T-helper 17 cell (primary cell): ENCODE measurements at places on chromosomes 11 and 22. TPM values are rescaled to one million over a fixed set of nuclear protein-coding genes. Genes with fewer than 3 reads are reported as not detected.

The CNIH2 gene
- total RNA-seq: 9.0 TPM

The C2CD3 gene
- 37.1 TPM for total RNA-seq

The TRIM49 gene
- total RNA-seq: not detected

The TMEM86A gene
- total RNA-seq: 6.1 TPM

The MMP7 gene
- total RNA-seq: not detected

The KRTAP5-11 gene
- not detected for total RNA-seq

The FAM181B gene
- not detected for total RNA-seq

The CYTH4 gene
- 98.7 TPM for total RNA-seq

The SMC1B gene
- 0.17 TPM for total RNA-seq

The PUS3 gene
- 3.5 TPM for total RNA-seq

The XKR3 gene
- total RNA-seq: 0.26 TPM

The RASSF10 gene
- not detected for total RNA-seq

The PACSIN2 gene
- 36.8 TPM for total RNA-seq

The PARVB gene
- 36.4 TPM for total RNA-seq

The ARCN1 gene
- 87.5 TPM for total RNA-seq

The VPREB1 gene
- not detected for total RNA-seq

DNA sequence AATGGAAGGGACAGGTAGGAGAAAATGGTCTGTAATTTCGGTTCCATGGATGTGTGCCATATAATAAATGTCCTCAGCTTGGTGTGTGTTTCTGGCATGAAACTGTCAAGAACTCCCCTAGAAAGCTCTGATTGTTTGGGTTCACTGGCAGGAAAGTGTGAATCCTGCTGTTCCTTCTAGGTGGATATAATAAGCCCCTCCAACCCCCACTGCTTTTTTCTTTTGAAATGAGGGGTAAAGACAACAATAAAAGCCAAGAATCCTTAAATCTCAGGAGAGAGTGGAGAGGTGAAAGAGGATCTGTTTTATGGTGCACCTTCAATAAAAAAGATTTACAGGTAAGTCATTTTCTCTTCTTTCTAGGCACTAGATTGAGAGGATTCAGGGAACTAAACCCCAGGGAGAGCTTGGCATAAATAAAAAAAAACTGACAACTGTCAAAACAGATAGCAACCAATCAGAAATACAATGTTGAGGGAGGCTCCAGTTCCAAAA, 74.9 kb downstream of the CACNG2 start:
- no peak for DNase-seq

- no peak for DNase-seq
Measured at GRCh38 chr11:101010899-101011298, 118.7 kb downstream of the PGR start.

GRCh38 chr11:117226388-117227385, 5.2 kb downstream of the PCSK7 start:
- DNase-seq: no peak

DNA sequence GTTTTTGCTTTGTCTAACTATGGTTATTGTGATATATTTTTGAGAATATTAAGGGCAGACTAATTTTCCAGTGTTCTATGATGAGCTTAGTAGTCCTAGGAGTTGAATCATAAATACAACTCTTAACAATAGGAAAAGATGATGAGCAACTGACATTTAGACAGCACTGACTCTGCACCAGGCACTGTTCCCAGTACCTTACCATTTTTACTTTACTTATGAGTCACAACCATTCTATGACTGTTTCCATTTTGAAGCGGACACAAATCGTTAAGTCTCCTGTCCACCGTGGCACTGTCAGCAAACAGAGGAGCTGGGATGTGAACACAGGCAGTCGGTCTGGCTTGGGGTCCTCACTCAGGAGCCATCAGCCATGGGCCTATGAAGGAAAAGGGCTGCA, 3.4 kb upstream of the SCGB2A2 start:
- no peak for DNase-seq

DNA sequence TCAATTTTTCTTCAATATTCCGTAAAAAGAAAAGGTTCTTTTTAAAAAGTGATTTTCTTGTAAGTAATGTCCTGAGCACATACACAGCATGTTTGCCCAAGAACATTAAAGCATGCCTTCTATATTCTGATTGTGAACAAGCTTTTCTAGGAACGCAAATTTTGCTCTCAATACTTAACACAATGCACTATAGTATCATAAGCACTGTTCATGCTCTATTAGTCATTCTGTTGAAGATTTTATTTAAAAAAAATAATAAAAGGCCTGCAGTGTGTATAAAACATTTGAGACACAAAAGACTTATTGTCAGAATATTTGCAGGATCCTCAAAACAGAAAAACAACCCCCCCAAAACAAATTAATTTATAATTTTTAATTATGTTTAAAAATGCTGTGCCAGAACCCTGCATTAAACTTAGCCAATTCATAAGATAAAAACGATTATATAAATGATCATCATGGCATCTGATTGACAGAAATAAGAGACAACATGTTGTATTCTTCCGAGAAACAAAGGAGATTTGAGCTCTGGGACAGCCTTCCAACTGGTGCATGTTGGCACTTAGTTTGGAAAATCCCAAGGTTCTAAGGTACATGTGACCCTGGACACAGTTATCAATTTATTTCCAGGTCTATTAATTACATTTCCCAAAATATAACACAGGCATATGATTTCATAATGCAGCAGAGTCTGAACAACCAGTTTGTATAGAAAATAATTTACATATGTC, 13.1 kb downstream of the MTMR2 start:
- DNase-seq: no peak

GRCh38 chr11:78808923-78809322, 234.3 kb upstream of the NARS2 start:
- no peak for DNase-seq

DNA sequence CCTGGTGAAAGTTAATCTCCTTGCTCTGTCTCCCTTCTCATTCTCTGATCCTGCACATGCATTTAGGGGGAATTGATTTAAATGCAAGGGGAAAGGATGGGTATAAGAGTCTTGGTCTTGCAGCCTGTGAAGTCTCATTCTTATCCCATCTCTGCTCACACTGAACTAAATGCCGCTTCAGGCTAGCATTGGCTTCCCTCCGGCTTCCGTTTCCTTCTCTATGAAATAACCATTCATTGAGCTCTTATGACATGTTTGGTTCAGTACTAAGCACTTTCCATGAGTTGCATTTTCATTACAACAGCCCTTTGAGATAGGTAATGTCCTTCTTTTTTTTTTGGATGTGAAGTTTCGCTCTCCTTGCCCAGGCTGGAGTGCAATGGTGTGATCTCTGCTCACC, 5.6 kb downstream of the ZBTB16 start:
- no peak for DNase-seq

GRCh38 chr11:75673977-75674582, 5.2 kb upstream of the MAP6 start:
- DNase-seq: no peak

- DNase-seq: no peak
Measured at GRCh38 chr11:34308049-34308912, 49.5 kb downstream of the ABTB2 start.

DNA sequence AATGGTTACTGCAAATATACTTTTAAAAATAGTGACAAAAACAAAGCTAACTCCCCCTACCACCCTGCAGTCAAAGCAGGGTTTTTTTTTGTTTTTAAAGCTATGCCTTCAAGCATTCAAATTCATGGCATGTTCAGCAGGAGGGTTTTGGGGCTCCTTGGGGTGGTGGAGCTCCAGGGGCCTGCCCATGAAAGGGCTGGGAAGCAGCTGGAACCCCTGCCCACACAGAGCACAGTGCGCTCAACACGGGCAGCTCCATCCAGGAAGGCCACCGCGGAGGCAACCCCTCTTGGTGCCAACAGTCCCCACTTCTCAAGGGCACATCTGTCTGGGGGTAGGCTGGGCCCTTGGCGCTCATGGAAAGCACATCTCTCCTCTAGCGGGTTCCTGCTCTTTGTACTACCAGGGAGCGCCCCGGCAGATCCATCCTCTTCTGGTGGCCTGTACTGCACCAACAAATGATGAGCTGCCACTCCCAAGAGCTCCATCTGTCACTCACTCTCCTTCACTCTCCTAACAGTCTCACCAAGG, 16.6 kb upstream of the PHLDA2 start:
- DNase-seq: no peak

DNA sequence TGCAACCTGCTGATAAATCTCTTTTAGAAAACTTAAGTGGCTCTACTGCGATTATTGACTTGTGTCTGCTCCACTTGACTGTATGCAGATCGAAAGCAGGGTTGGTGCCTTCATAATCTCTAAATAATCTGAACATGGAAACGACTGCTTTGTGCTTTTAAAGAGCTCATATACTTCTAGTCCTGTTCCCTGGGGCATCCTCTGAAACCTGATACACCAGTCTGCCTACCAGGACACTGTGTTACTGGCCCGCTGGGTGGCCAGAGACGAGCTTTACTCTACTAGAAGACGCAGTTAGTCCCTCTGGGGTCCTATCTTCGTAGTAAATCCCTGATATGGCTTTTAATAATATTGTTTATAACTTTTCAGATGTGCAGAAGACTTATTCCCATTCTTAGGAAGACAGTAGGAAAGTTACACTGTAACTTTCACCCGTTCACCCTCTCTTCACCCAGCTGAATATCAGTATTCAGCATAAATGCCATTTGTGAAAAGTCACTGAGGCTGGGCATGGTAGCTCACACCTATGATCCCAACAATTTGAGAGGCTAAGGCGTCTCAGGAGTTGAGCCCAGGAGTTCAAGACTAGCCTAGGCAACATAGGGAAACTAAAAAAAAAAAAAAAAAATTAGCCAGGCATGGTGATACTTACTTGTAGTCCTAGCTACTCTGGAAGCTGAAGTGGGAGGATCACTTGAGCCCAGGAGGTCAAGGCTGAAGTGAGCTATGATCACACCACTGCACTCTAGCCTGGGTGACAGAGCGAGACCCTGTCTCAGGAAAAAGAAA, 9.0 kb upstream of the HTR3B start:
- DNase-seq: no peak

DNA sequence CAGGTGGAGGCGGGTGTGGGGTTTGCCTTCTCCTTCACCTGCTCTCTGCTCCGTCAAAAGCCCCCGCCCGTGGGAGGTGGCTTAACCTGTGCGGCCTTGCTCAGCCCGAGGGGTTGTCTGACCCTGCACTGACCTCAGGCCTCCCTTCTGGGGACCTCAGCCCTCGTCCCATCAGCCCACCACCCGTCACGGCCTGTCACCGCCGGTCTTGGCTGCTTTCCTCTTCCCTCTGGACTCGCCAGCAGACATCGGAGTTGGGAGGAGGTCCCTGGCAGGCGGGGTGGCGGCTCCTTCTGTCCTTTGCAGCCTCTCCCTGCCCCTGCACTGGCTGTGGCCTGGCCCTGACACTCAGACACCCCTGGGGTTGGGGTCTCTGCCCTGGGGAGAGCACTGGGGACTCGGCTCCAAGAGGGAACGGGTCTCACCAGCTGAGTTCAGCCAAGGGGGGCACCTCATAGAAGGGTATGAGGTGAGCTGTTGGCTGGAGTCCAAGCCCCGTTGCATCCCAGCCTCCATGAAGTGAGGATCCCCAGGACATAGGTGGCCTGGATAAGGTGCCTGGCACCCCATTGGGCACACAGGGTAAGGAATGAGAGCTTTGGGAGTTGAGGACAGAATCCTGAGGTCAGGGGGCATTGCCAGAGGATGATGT, 999.6 kb downstream of the BRD1 start:
- no peak for DNase-seq

DNA sequence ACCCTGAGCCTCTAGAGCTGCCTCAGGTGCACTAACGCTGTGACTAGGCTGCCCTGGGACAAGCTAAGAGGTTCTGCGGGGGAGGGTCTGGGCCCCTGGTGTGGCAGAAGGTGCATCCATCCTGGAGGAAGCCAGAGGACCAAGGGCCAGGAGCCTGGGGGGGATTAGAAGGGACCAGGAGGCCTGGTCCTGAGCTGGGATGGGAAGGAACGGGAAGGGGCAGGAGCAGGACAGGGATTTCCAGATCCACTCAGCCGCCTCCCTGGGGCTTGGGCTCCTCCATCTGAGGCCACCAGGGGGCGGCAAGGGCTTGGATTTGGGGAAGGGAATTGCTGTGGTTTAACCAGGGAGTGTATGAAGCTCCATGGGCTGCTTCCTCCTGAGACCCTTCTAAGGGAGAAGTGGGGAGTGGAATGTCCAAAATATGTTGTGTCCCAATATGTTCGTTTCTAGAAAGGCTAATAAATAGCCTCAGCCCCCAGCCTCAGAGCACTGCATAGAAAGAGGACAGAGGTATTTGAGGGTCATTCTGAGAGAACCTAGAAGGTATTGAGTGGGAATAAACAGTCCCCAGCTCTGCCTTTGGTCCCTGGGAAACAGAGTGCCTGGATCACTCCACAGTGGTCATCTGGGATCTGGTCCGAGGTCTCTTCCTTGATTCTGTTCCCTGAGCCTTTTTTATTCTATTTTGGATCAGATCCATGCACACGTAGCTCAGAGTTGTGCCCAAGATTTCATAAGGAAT, 17.4 kb upstream of the PRAME start:
- no peak for DNase-seq

GRCh38 chr11:2762451-2762850, 62.7 kb upstream of the KCNQ1OT1 start:
- DNase-seq: no peak

DNA sequence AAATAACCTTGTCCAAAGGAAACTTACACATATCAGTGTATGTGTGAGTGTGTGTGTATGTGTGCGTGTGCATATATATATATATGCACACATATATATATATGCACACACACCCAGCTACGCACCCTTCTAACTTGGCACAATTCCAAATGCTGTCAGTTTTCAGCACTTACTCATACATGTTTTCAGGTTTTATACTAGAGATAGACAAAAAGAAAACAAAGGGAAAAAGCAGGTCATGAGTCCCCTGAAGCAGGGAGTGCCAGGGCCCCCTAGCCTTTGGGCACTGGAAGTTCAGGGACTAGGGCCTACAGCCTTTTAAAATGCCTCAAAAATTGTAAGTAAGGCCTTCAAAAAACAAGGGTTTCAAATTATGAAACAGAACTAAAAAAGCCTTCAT, 265.4 kb downstream of the CADM1 start:
- no peak for DNase-seq

DNA sequence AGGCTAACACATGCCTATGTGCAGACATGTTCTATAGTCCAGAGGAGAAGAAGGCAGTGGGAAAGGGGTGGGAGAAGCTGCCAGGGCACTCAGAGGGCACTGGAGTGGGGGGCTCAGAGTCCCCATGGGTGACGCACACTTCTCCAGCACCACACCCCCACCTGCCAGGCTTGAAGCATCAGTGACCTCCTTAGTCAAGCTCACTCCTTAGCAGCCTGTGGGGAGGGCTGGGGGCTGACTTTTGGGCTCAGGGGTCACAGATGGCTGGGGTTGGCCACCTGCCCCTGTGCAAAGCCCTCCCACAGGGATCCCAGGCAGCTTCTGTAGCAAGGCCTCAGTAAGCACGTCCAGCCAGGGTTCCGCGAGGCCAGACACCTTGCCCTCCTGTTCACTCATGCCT, 18.8 kb downstream of the TRIM29 start:
- DNase-seq: no peak
